ENCODE measurements at places on chromosomes 2 and 18. TPM values are rescaled to one million over a fixed set of nuclear protein-coding genes. Genes with fewer than 3 reads are reported as not detected.

Gene SFT2D3
- 11.4 TPM for total RNA-seq

Gene CHST10
- total RNA-seq, result 18.6 TPM

Gene SULT1C4
- total RNA-seq, result 1.7 TPM

Gene DCDC2C
- not detected for total RNA-seq

Gene GPR45
- total RNA-seq, result 0.29 TPM

Gene C1QL2
- not detected for total RNA-seq

Gene CCL20
- total RNA-seq, result not detected

Gene SNX17
- total RNA-seq, result 148 TPM

Gene UGT1A3
- not detected for total RNA-seq

Gene ARHGAP15
- not detected for total RNA-seq

Gene SKA1
- total RNA-seq, result 71.5 TPM

Gene LYPD1
- 75.9 TPM for total RNA-seq

Gene IL36A
- not detected for total RNA-seq

Gene TNS1
- 9.8 TPM for total RNA-seq

Gene SERPINB10
- total RNA-seq, result 1.7 TPM

Gene LRRTM1
- total RNA-seq, result not detected

Gene SLC35F5
- total RNA-seq, result 83.1 TPM

Gene SLC9A2
- 0.03 TPM for total RNA-seq

Gene MRO
- total RNA-seq, result not detected

Gene MC2R
- not detected for total RNA-seq
